ENCODE measurements at places on chromosomes 12 and 14. TPM values are rescaled to one million over a fixed set of nuclear protein-coding genes. Genes with fewer than 3 reads are reported as not detected.

DNA sequence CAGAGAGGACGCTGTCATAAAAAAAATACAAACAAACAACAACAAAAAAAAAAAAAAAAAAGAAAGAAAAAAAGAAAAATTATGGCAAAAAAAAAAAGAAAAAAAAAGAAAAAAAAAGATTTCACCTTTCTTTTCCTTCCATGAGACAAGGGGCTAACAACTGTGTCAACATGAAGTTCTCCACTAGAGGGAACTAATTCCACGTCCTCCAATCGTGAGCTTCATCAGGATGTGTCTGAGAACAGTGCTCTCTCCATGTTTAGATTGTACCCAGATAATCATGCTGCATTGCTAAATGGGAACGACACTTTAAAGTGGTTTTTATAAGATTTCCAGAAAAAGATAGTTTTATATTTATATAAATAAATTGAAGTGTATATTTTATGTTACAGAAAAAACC, 96.2 kb upstream of the PTPRB start:
- H3K27me3 ChIP-seq = no peaks in the 10 kb centered on the region
- no peak for DNase-seq
- no peak overlapping the region for H3K4me3 ChIP-seq

PLCZ1 gene
- not detected for total RNA-seq

EPYC gene
- not detected for total RNA-seq

MOK gene
- total RNA-seq = 2.7 TPM

SLCO1B1 gene
- total RNA-seq = not detected

DNA sequence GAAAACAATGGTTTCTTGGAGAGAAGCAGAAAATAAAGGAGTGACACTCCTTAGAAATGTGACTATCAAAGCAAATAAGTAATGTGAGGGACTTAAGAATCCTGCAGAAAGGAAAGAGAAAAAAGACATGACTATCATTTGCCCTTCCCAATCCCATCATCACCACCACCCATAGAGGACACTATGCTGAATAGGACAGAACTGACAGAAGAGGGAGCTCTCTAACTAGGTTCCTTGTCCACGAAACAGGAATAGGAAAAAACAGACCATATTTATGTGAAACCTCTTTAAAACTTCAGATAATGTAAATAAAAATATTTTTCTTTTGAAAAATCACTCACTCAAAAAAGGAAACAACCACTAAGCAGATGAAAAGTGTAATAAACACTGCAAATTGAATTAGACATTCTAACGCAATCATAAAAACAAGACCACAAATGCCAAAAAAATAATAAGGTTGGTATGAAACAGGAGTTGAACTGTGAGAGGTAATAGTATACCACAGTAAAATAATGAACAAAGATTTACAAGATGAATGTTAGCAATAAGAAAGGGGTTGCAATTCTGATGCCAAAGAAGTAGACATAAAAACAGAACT, 24.1 kb downstream of the KLRD1 start:
- H3K4me3 ChIP-seq = no peak overlapping the region
- no peak for DNase-seq
- H3K4me1 ChIP-seq = peaks cover 2% of the 10 kb centered on the region
- peaks cover 2% of the 10 kb centered on the region for H3K36me3 ChIP-seq
- H3K27ac ChIP-seq = no peak overlapping the region

CKAP4 gene
- 18.5 TPM for total RNA-seq

ASIC1 gene
- total RNA-seq = 1.1 TPM

- peaks cover 37% of the 10 kb centered on the region for H3K4me1 ChIP-seq
- H3K4me3 ChIP-seq = peak overlapping the region; percentile 85
- H3K27ac ChIP-seq = peak overlapping the region; percentile 95
These were observed 1.4 kb downstream of the EEA1 start for GRCh38 chr12:92927436-92928281.

GRCh38 chr12:14403711-14404196, 38.3 kb downstream of the ATF7IP start:
- peaks cover 77% of the 10 kb centered on the region for H3K4me1 ChIP-seq
- peaks cover 18% of the 10 kb centered on the region for H3K36me3 ChIP-seq
- DNase-seq = no peak

DNA sequence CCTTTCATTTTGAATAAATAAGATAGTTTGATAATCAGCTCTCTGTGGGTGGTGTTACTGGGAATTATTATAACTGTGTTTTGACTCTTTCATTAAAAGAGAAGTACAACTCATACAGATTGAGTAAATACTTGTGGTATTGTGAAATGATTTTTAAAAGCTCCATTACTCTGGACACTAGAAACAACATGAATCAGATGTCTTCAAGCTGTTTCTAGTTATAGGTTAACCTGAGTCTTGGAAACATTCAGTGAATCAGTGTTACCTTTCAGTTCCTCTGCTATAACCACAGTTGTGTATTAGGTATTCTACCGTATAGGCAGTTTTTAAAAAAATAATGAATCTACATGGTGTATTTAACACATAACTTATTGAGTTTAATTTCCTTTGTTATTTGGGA, 128.4 kb upstream of the SSTR1 start:
- no peak for DNase-seq
- no peaks in the 10 kb centered on the region for H3K27me3 ChIP-seq
- H3K4me3 ChIP-seq = no peak overlapping the region

- no peak for DNase-seq
- no peaks in the 10 kb centered on the region for H3K4me1 ChIP-seq
- no peak overlapping the region for H3K4me3 ChIP-seq
These were observed 223.4 kb upstream of the DIO2 start for GRCh38 chr14:80434574-80435321.

GPR137C gene
- total RNA-seq = 0.19 TPM

PACS2 gene
- 32.3 TPM for total RNA-seq

GRCh38 chr14:86357876-86358275, 827.9 kb downstream of the FLRT2 start:
- H3K4me3 ChIP-seq = no peak overlapping the region
- H3K36me3 ChIP-seq = no peaks in the 10 kb centered on the region
- DNase-seq = no peak
- no peak overlapping the region for H3K27ac ChIP-seq

DNA sequence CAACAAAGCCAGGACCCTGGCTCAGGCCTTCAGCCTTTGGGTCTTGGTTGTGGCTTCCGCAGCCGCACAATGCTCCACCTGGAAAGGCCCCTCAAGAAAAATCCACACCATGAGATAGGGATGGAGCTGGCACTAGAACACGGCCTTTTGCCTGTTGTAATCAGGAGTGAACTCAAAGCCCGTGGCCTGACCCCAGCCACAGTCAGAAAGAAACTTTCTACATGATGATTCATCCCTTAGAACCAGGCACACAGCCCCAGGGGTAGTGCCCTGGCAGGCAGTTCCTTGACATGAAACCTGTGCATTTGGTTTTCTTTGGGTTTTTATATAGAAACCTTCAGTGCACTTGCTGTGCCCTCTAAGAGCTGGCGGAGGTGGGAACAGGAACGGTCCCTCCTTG, 5.1 kb downstream of the CLMN start:
- no peak overlapping the region for H3K4me3 ChIP-seq
- H3K36me3 ChIP-seq = no peaks in the 10 kb centered on the region
- H3K27ac ChIP-seq = no peak overlapping the region
- H3K27me3 ChIP-seq = peaks cover 35% of the 10 kb centered on the region
- peaks cover 18% of the 10 kb centered on the region for H3K4me1 ChIP-seq
- DNase-seq = peak; percentile 77

SLC10A1 gene
- total RNA-seq = not detected

Measured in activated CD4-positive, alpha-beta memory T cell treated with anti-CD3 and anti-CD28 coated beads for 36 hours (primary cell).